ENCODE measurements at places on chromosomes 6 and 20.

DNA sequence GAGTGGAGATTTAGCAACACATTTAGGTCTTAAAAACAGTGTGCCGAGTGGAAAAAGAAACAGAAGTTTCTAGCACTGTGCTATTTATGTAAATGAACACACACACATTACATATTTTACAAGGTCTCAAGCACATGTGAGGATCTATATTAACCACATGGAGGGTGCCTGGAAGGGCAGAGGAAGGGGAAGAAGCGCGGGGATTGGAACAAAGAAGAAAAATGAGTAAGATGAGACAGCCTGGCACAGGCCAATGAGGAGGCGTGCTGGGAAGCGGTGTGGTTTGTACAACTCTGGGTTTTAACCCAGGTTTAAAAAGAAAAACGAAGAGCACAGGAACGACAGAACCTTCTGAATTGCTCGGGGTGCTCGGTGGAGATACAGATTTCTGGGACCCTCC is 5.7 kb downstream of the KCNG1 start:
- no peak for DNase-seq

DNA sequence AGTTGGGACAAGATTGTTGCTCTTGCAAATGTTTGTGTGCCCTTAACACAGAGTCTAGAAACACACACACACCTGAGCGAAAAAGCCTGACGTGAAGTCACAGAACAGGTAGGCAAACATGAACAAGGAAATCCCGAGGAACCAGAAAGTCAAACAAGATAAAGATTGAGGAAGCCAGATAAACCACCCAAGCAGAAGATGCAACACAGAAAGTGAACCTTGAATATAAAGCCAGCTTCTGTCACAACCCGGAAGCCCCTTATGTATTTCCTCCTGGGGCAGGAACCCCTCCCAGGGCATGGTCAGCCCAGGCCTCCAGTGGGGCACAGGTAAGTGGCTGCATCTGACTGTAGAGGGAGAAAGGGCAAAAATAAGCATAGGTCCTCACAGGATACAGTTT is 158.2 kb upstream of the SUPT3H start:
- no peak for DNase-seq

DNA sequence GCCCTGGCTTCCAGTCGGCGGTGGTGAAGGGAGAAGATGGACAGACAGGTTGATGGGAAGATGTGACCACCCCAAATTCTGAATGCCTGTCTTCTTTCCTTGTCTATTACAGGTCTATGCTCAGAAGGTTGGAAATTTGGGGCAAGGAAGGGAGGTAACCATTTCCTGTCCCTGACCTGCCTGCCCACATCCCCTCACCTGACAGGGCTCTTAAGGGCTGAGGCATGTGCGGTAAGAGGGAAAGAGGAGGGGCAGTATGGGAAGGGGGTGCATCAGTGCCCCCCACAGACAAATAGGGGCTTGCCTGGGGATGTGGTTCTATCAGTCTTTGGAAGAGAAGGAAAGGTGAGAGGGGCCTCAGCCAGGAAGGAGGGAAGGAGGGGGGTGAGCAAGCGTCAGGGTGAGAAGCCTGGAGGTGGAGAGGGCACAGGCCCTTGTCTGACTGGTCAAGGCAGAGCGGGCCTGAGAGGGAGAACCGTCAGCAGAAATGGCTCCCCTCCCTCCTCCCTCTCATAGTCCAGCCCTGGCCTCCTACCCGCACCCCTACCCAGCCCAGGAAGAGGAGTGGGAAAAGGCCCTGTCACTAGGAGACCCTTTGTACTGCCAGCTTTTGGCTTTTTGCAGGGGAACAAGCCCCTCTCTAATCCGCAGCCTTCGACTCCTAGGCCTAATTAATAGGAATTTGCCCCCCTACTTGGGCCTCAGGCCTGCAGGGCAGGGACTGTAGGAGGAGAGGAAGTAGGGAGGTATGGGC is 104.4 kb upstream of the FOXP4 start:
- DNase-seq: no peak

DNA sequence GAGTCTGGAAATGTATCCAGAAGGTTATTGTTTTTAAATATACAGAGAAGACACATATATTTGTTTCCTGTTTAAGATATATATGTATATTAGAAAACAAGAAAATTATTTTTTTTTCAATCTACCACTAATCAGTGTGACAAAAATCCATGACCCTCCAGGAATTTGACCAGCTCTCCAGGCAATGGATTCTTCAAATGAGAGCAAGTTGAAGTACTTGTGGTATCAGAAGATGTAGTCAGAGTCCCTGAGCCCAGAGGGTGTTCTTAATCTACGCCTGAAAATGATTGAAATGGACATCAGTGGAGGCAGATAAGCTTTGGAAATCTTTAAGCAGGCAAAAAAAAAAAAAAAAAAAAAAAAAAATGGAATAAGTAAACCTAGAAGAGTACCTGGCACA is 186.5 kb upstream of the QKI start:
- no peak for DNase-seq

GRCh38 chr6:20838113-20838512 is 303.9 kb downstream of the CDKAL1 start:
- no peak for DNase-seq

- DNase-seq: no peak
These were observed 75.1 kb downstream of the SEL1L2 start for GRCh38 chr20:13915284-13915683.

DNA sequence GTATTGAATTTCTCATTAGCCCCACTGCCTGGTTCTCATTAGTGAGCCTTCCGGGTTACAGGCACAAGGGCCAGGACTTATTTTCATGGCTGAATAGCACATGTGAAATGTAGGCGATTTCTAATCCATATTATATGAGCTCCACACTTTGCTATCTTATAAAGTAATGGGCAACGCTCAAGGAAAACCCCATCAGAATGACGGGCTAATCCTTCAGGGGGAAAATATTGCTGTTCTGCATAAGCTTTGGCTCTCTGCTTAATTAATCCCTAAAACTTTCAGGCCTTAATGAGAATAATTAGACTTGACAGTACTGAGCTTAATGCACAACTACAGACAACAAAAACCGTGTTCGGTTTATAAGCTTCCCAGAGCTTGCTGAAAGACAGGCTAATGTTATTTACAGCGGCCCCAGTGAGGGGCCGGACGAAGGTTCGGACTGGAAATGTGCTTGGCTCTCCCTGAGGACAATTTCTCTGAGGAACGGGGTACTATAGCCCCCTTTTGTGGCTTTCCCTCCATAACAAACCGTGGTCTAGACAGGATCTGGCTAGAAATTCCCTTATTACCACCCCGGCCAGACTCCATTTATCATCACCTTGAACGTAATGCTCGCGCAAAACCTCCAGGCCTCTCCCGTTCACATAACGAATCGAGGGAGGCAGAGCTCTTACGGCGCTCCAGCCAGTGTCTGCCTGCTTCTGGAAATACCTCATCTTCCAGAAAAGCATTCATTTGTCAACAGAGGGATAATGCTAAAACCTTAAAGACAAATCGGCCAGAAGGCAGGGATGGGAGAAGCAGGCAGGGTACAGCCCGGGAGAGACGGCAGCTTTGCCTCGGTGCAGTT is 164.5 kb downstream of the CD83 start:
- DNase-seq: no peak

- no peak for DNase-seq
These were observed 70.4 kb downstream of the ABHD12 start for GRCh38 chr20:25320035-25320800.

DNA sequence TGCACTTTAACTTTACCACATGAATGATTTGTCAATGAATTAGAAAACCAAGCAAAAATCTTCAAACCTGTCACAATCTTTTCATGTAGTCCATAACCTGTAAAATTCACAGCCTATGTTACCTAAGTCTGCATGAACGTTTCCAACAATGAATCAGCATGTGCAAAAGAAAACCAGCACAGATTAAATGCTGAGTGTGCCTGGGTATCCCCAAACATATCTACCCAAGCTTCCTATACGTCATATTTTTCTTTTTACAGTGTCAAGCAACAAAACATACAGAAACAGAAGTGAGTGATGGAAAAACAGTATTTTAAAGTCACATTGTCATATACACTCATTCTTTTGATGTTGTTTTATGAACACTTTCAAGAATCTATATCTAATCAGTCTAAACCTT is 713.5 kb downstream of the RFPL4B start:
- no peak for DNase-seq

GRCh38 chr6:161361529-161361928 is 87.7 kb upstream of the AGPAT4 start:
- no peak for DNase-seq

Measured in AG08396 (cell line).